ENCODE measurements at places on chromosomes 7 and 10. TPM values are rescaled to one million over a fixed set of nuclear protein-coding genes. Genes with fewer than 3 reads are reported as not detected.

- DNase-seq, result no peak
Measured at GRCh38 chr7:48130658-48131108, 40.6 kb upstream of the ABCA13 start.

GRCh38 chr10:44206127-44206818, 178.6 kb downstream of the CXCL12 start:
- no peak for DNase-seq

DNA sequence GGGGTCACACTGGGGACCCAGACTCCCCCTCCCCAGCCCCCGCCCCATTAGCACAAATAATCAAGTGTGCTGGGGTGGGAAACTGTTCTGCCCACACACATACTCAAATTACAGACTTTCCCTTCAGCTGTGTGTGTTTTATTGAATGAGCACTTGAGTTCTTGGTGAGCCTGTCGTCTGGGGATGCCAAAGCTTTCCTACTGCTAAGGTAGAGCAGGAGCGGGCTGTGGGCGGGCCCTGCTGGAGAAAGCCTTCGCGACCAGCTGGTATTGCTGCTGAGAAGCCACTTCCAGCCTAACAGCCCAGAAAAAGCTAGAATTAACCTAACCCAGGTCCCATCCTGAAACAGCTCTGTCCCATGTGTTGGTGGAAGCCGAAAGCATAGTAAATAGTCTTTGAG, 87.0 kb upstream of the KMT2E start:
- peak; percentile 68 for DNase-seq

GRCh38 chr7:303425-303824, 13.5 kb downstream of the FOXL3 start:
- DNase-seq, result no peak

The THSD7A gene
- 82.9 TPM for polyA plus RNA-seq

The DPP6 gene
- 44.4 TPM for polyA plus RNA-seq

The TYW1B gene
- polyA plus RNA-seq, result 3.9 TPM

Data from renal pelvis (tissue), 12 donors.